NCI-H510A (cell line): ENCODE measurements at places on chromosomes 11 and 22.

- DNase-seq: no peak
Observed at GRCh38 chr11:111634981-111635705, 32.9 kb downstream of the SIK2 start.

GRCh38 chr11:38788561-38788960 lies 2190.5 kb upstream of the RAG2 start:
- no peak for DNase-seq

- peak; percentile 19 for DNase-seq
Observed at GRCh38 chr11:35391922-35392688, 27.3 kb downstream of the SLC1A2 start.

GRCh38 chr11:72216638-72217037 lies at the start of gene FOLR2:
Gene FOLR2, plus strand, starts transcription at chr11:72216794. Its CDS starts 1,791 bp downstream, at chr11:72218585.
- DNase-seq: no peak

GRCh38 chr11:18491924-18492323 lies 34.8 kb downstream of the TSG101 start:
- DNase-seq: no peak

GRCh38 chr11:20007386-20007785 lies 152.9 kb downstream of the DBX1 start:
- DNase-seq: no peak

DNA sequence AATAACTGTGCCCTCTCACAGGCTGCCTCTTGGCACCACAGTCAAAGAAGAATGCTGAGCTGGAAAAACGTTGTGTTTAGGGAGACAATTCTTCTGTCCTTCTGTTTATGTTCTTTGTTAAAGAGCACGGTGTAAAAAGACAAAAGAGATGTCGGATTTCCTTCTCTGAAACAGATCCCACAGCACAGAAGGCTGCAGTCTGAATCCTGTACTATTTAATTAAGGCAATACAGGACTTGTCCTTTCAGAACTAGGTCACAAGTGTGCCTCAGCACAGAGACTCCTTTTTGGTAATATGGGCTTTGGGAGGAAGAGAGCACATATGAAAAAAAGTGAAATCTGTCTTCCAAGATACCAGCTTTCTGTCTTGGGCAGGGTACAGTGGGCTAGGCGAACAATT lies 201.2 kb downstream of the NTM start:
- no peak for DNase-seq

DNA sequence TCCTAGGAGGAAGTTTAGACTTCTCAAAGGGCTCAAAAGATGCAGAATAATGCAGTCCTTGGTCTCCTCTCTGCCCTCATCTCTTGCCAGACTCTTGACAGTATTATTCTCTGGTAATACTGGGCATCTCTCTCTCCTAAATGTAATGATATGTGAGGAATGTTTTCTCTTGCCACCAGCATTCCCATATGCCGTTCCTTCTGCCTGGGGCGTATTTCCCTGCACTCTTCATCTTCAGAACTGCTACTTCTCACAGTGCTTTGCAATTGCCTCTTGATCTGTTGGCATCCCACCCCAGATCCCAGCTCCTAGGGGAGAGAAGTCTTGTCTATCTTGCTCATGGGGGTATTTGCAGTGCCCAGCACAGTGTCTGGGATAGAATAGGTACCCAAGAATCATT lies 107.4 kb downstream of the RASSF10 start:
- DNase-seq: no peak

DNA sequence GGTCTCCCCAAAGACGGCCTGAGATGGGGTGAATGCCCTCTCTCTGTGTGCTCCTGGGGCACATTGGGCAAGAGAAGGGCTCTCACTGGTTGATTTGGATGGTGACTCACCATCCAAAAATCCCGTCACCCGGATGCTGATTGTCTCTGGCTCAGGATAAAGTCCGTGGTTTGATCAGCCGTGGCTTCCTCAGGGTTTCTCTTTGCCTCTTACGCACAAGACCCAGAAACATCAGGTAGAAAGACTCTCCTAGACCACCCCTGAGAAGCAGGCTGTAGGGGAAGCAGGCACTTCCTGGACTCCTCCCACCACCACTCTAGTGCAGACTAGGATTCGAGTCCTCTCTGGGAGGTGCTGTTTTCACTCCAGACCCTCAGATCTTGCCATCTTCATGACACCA lies 176.1 kb upstream of the NCAM1 start:
- DNase-seq: no peak

DNA sequence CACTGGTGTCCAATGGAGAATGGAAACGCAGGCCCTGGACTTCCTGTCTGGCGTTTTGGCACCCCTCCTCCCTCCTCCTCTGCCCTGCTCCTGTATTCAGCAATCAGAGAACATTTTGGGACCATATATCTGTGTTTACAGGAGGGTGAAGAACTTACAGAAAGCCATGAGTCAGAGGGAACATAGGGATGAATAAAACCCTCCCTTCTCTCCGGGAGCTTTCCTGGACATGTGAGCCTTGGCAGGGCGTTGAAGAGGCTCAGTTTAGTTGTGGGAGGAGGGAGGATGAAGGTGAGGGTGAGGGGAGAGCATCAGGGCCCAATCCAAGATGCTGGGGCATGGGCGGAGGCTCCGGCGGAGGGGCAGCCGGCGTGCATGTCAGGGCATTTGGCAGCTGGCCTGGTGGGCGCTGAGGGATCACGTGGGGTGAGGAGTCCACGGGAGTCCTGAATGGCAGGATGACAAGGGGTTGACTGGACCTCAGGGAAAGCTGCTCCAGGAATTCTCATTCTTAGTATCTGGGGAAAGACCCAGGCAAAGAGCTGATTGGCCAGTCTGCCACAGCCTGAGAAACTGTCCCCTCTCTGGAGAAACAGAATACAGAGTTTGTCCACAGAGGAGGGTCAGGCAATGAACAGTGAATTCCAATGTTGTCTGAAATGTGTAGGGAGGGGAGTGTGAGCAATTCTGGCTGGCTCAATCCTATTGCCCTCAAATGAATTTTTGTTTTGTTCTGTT lies 28.9 kb downstream of the MICAL2 start:
- DNase-seq: no peak

DNA sequence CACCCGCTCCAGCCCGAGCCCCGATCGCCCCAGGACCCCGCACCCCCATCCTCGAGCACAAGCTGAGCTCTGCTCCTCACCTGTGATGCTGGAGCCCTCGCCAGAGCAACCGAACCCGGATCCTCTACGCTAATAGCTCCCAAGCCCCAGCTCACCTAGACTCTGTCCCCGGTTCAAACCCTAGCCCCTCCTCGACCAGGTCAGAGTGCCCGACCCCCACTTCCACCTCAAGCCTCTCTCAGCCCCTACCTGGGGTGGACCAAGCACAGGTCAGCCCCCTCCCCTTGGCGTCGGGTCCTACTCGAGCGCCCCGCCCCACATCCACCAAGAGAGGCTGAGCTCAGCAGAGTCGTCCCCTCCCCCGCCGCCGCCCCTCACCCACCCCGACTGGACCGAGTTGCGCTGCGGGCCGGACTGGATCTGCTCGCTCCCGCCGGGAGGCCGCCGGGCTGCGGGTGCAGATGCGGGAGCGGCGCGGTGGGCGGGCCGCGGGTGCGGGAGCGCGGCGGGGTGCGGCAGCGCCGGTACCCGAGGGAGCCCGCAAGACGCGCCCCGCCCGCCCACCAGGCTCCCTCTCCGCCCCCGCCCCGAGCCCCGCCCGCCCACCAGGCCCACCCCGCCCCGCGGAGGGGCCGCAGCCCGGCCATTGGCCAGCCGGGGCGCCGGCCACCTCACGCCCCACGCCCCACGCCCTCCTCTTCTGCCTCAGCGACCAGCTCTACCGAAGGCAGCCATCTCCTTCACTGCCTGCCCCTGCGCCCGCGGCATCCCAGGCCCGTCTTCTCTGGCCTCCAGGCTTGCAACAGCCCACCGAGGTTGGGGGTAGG lies 577 bp upstream of the DKK3 start:
- peak; percentile 22 for DNase-seq

DNA sequence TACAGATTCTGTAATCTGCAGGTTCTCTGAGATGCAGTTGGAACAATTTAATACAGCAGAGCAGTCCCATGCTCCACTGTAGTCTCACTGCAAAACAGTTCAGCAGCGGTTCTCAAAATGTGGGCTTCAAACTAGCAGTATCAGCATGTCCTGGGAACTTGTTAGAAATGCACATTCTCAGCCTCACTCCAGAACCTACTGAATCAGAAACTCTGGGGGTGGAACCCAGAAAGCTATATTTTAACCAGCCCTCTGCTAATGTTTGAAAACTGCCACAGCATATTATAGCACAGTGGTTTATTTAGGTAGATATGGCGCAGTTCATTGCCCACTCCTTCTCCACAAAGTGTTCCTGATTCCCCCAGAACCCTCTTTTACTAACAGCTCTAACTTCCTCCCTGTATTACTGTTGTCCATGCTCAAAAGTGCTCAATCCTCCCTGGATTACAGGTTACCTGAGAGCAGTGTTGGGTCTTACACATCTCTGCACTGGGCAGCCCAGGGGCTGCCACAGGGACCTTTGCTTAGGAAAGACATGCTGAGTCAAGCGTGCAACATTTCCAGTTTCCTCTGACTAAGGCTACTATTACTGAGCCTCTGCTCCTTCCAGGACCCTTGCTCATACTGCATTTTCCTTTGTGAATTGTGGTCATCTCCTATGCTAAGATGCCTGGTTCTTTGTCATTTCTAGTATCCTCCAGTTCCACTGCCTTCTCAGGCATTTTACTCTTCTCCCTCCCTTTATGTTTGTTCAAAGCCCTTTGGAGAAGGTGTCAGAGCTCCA lies 7.7 kb upstream of the DGAT2 start:
- DNase-seq: no peak

- no peak for DNase-seq
Observed at GRCh38 chr11:73152086-73152853, 10.2 kb upstream of the FCHSD2 start.

GRCh38 chr22:44108806-44109385 lies 71.8 kb upstream of the PARVG start:
- DNase-seq: no peak

GRCh38 chr11:65473278-65473860 lies 25.5 kb upstream of the MALAT1 start:
- no peak for DNase-seq

DNA sequence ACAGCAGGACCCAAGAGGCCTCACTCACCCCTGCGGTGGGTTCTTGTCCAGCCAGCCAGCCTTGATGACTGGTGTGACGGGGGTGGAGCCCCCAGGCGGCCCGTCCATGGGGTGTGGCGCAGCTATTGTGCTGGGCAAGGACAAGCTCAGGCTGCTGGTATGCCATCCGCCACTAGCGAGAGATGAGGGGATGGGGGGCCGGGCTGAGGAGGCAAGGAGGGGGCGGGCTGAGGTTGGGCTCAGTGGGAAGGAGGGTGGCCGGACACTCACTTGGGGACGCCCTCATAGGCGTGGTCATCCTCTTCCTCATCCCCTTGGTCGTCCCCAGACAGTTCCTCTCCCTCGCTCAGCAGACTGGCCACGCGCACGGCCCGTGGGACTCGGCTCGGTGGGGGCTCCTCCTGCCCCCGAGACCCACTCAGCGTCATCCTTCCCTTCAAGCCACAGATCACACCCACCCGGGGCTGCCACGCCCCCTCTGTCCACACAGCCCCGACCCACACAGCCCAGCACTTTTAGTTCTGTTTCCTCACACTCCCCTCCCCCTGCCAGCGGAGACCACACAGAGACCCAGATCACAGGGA lies 38.0 kb upstream of the PDE2A start:
- no peak for DNase-seq
